Activated CD4-positive, alpha-beta T cell treated with anti-CD3 and anti-CD28 coated beads, Interleukin-2, amount 10 ng/mL, durations not matched to agents 7 days and 5 days (primary cell): ENCODE measurements at places on chromosomes 6 and 20. TPM values are rescaled to one million over a fixed set of nuclear protein-coding genes. Genes with fewer than 3 reads are reported as not detected.

Gene SLC4A11
- total RNA-seq: 0.77 TPM

DNA sequence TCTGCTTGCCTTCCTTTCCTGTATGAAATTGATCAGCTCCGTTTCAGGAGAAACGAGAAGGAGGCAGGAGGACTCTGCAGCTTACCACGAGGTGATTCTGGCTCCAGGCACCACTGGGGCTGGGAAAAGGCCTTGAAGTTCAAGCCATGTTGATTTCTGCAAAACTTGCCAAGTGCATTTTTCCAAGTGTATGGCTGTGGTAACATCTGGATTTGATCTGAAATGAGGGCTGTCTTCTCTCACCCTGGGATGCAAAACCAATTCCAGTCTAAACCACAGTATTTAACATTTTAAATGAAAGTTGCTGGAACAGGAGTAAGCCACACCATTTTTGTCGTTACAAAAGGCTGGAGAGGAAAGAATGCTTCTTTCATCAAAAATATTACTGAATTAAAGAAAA is 36.1 kb upstream of the FAM210B start:
- DNase-seq: no peak

Gene SIGLEC1
- not detected for total RNA-seq

GRCh38 chr6:169035385-169036240 is 218.0 kb downstream of the THBS2 start:
- no peak for DNase-seq

DNA sequence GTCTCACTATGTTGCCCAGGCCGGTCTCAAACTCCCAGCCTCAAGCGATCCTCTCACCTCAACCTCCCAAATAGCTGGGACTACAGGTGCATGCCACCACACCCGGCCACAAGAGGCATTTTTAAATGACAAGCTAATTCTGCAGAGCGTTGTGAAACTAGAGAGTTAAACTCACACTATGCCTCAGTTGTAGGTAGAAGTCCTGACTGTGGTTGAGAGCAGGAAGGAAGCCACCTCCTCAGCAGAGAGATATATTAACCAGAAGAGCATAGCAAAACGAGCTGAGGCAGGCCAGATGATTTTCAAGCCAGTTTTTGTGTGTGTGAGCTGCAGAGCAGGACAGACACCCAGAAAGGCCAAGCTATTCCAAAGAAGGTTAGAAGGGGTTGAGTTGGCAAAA is 150.3 kb downstream of the MBOAT1 start:
- no peak for DNase-seq

DNA sequence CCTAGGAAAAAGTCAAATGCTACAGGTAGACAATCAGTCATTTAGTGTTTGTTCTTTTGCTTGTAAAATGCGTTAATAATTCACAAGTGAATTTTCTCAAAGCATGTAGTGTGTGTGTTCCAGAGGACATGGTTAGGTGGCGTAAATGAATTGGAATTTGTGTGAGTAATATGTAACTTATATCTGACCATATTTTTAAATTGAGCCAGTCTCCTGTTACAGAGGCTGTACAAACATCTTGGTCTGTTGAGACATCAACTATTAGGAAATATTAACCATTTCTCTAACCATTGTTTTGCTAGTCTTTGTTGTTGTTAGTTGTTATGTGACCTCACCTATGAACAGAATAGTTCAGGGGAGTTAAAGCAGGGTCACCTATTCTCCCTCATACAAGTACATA is 22.7 kb downstream of the MCM8 start:
- no peak for DNase-seq

DNA sequence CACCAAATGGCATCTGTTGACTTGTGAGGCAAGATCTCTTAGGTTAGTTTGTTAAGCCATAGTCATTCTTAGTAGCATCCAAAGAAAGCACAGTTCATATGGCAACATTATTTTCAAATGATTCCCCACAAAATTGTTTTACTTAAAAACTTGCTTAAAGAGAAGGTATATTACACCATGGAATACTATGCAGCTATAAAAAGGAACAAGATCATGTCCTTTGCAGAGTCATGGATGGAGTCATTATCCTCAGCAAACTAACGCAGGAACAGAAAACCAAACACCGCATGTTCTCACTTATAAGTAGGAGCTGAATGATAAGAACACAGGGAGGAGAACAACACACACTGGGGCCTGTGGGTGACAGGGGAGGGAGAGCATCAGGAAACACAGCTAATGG is 10.9 kb upstream of the DSE start:
- no peak for DNase-seq

- DNase-seq: no peak
Measured at GRCh38 chr6:140360651-140361050, 986.2 kb upstream of the CITED2 start.
